Hippocampal formation (tissue), 2 donors: ENCODE measurements at places on chromosomes 12 and 14.
A peak's percentile ranks its signal among the peaks of the same experiment; 100 is the strongest.

DNA sequence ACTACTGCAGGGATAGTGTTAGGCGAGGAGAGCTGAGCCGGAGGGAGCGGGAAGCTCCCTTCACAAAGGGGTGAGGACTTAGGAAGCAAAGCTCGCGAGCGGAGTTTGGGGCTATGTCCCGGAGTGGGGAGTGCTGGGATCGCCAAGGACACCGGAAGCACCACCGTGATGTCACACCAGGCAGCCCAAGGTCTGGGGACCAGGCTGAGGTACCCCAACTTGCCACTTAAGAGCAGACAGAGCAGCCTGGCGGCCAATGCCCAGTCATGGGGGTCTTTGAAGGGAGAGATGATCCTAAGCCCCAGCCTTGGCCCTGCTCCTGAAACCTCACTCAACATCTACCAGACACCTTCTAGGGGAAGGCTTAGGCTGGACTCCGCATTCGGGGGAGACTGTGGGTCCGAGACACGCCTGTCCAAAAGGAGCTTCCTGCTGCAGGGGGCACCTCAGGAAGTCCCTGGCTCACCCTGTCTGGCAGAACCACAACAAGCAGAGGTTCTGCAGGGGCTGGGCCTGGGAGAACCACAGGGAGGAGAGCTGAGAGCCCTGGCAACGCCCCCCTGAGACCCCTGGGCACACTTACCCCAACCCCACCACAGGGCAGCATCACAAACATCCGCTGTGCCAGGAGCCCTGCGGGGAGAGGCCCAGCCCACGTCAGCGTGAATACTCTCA is 17.8 kb downstream of the SLC48A1 start:
- no peak for DNase-seq

- peak; percentile 87 for DNase-seq
Measured at GRCh38 chr12:14774074-14774905, 29.0 kb downstream of the WBP11 start.

- DNase-seq, result no peak
Measured at GRCh38 chr12:61282790-61283575, 977.2 kb upstream of the USP15 start.

DNA sequence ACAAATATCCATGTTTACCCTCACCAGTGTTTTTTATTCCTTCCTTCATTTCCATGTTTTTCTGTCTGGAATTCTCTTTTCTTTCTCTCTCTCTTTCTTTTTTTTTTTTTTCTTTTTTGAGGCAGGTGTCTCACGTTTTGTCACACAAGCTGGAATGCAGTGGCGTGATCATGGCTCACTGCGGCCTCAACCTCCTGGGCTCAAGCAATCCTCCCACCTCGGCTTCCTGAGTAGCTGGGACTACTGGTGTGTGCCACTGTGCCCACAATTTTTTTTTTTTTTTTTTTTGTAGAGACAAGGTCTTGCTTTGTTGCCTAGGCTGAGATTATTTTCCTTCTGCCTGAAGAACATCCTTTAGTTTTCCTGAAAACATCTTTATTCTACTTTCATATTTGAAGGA is 15.0 kb upstream of the AMIGO2 start:
- DNase-seq, result no peak

GRCh38 chr12:127811988-127812387 is 455.0 kb upstream of the TMEM132C start:
- no peak for DNase-seq

DNA sequence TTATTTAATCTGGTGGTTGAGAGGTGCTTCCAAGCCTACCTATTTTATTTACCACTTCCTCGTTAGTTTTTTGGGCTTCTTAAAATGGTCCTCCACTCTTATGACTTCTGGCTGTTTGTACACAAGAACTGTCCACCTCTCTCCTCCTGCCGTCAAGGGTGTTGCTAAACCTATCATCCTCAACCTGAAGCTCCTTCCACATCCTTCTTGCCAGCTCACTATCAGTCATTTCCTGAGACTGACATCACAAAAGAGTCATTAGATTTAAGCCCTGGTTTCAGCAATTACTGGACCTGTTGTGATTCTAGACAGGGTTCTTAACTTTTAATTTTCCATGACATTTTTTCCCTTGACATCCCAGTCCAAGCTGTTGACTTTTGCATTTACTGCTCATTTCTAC is 91.9 kb downstream of the BICD1 start:
- DNase-seq, result no peak

- no peak for DNase-seq
Measured at GRCh38 chr12:70849265-70849960, 71.1 kb downstream of the PTPRR start.

DNA sequence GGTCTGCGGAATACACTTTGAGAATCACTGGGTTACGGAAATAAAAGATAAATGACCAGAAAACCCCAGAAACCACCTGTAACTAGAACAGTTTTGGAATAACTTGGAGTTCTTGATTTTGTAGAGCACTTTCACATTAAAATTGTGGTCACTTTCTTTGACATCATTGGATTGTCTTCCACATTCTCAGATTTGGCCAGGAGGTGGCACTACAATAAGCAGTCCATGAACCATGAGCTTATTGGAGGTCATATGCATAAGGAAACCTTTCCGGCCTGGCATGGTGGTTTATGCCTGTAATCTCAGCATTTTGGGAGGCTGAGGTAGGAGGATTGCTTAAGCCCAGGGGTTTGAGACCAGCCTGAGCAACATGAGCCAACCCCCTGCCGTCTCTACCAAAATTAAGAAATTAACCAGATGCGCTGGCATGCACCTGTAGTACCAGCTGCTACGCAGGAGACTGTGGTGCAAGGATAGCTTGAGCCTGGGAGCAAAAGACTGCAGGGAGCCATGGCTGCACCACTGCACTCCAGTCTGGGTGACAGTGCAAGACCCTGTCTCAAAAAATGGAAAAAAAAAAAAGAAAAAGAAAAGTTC is 107.7 kb upstream of the CAND1 start:
- DNase-seq, result no peak

DNA sequence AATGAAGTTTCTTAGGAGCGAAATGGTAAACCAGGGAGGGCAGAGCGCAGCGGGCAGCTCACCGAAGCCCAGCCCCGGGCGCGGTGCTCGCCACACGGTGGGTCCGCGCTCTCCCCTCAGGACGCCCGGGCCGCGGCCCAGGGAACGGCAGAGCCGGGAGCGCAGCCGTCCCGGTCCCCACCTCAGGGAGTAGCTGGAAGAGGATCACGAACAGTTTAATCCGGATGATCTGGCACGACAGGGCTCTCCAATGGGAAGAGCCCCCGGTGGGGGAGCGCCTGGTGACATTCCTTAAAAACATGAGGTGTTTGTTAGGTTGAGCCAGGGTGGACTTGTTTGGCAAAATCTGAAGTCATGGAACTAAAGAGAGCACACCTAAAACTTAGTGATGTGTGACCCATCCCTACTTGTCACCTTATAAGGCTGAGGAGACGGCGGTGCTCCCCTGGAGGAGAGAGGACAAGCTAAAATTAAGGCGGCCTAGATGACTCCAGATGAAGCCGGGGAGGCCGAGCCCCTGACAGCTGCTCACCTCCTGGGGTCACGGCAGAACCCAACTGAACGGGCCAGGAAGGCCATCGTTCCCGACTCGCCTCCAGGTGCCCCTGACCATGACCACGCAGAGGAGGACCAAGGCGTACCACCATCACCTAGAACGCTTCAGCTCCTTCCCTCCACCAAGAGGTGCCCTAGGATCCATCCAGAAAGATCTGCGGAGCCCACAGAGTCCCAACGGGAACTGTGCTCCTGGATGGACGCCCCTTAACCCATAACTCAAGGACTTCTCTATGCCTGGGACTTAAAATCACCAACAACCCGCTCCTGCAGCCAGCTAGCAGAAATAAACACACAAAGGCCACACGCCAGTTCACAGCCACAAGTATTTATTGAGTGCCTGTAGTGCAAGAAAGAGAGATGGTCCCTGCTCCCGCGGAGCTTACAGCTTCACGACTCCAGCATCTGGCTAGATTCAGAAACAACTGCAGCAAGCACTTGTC is 866 bp upstream of the PITPNM2 start:
- no peak for DNase-seq

GRCh38 chr12:7060353-7060954 is at the start of gene C1S:
TSS of gene C1S (plus strand) at chr12:7060718. CDS start at chr12:7061913, 1,195 bp downstream.
- DNase-seq, result no peak

- no peak for DNase-seq
Measured at GRCh38 chr14:66539034-66539433, 31.1 kb downstream of the GPHN start.
